Activated CD8-positive, alpha-beta memory T cell treated with anti-CD3 and anti-CD28 coated beads, Interleukin-2, amount 10 ng/mL, durations not matched to agents 7 days and 5 days (primary cell): ENCODE measurements at places on chromosomes 5 and 9. TPM values are rescaled to one million over a fixed set of nuclear protein-coding genes. Genes with fewer than 3 reads are reported as not detected.

Gene SLC38A9
- 21.9 TPM for total RNA-seq

DNA sequence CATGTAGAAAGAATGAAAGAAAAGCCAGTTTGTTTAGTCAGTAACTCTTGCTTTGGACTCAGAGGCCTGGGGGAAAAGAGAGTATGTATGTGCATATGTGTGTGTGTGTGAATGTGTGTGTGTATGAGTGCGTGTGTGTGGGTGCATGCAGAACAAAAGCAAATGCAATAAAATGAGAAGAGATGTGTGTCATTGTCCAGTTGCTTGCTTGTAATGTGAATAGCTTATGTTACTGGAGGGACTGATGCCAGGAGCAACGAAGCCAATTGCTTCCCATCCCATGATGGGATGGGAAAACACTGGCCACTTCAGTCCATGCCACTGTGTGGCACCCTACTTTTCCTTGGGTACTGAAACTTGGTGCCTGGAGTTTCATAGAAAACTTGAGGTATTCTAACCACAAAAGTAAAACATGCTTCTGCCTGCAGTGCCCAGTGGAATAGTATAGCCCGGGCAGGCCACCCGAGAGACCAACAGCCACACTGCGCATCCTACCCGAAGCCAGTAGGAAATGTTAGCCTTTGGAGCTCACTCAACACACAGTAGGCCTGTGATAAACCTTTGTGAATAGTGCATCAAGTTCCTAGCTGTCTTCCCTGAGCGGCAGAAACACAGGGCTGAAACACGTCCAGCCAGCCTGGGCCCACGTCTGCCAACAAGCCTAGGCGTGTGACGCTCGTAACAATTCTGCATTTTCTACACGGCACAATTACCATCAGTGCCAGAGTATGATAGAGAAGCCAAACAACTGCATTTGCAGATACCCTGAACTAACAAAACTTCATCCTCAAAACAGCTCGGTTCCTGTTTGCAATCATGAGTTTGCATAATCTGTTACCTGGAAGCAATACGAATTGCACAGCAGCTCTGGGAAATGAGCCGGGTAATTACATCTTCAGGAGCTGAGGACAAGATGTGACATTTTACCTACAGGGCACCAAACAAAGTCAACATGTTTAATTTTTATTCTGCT lies 198.1 kb downstream of the SYK start:
- no peak for DNase-seq

GRCh38 chr5:95794070-95794516 lies 28.4 kb downstream of the GLRX start:
- DNase-seq, result no peak

Gene FGF10
- total RNA-seq, result not detected

GRCh38 chr5:138389332-138389731 lies 36.8 kb downstream of the KDM3B start:
- DNase-seq, result no peak

GRCh38 chr5:123090661-123091297 lies 1.7 kb downstream of the PRDM6 start:
- DNase-seq, result no peak

- no peak for DNase-seq
Measured at GRCh38 chr5:135322271-135322670, 76.8 kb downstream of the MACROH2A1 start.

Gene ADRB2
- total RNA-seq, result 1.7 TPM

Gene LECT2
- not detected for total RNA-seq

- peak; percentile 88 for DNase-seq
Measured at GRCh38 chr9:115013998-115014397, 83.6 kb upstream of the TNFSF8 start.

Gene NOP16
- 44.8 TPM for total RNA-seq

DNA sequence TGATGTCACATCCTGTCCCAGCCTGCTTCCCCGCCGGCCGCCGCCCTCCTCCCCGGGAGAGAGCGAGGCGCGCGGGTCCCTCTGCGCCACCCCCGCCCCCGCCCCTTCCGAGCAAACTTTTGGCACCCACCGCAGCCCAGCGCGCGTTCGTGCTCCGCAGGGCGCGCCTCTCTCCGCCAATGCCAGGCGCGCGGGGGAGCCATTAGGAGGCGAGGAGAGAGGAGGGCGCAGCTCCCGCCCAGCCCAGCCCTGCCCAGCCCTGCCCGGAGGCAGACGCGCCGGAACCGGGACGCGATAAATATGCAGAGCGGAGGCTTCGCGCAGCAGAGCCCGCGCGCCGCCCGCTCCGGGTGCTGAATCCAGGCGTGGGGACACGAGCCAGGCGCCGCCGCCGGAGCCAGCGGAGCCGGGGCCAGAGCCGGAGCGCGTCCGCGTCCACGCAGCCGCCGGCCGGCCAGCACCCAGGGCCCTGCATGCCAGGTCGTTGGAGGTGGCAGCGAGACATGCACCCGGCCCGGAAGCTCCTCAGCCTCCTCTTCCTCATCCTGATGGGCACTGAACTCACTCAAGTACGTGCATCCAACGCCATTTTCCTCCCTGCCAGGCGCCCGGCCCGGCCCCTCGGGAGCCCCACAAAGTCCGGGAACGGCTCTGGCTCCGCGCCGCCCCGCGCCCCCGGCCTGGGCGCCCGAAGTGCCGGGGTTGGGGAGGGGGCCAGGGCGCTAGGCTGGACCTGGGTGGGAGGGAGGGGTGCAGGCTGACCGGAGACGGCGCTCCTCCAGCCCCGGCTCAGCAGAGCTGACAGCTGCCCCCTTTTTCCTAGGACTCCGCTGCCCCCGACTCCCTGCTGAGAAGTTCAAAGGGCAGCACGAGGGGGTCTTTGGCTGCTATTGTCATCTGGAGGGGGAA lies 12.0 kb upstream of the OLFM1 start:
- no peak for DNase-seq

- no peak for DNase-seq
Measured at GRCh38 chr9:91756510-91756780, 193.6 kb downstream of the ROR2 start.

DNA sequence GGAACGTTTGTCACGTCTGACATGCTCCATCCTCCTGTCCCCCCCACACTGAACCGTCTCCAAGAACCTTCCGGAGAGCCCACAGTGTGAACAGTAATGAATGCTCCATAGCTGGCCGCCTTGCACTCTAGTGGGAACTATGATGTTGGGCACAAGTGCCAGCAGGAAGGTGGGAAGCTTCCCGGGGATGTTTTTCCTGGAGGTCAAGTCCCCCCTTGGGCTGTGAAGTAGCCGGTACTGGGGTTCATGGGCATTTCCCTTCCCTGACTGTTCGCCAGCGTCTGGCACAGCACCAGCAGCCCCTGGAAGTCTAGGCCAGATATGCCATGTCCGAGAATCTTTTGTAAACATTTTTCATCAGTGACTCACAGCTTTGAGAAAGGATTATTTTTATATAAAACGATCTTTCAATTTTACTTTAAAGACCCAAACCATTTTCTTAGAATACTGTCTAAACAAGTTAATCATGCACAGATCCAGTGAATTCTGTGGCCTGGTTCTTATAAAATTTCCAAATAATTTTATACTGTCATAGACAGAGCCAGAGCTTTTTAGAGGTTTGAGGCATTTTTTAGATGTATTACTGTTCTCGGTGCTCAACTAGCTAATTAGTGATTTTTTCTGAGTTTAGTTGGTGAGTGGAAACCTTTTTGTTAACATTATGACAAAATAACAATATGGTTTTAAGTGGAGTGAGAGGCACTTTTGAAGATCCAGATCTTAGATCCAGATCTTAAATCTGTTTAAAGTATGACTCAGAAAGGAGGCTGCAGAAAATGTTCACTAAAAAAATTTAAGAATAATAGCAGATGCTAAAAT lies 11.6 kb downstream of the ABL1 start:
- DNase-seq, result no peak

Gene OR1Q1
- total RNA-seq, result 0.40 TPM

Gene SLC25A2
- 1.1 TPM for total RNA-seq

Gene DDX4
- total RNA-seq, result 0.12 TPM

DNA sequence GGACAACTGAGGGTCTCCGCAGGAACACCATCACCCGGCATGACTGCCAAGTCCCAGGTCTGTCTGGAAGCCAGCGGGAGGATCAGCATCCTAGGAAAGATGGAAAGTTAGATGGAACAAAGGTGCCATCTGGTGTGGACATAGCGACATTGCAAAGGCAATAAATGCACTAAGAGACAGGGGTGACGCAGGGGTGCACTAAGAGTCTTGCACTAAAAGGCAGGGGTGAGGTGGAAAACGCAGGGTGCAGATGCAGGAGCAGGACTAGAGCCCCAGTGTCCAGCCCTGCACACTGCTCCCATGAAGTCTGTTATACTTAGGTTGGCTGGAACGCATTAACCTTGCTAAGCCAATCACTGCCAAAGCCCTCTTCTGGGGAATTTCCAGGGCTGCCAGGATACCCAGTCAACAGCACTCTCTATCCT lies 15.5 kb downstream of the ATOX1 start:
- no peak for DNase-seq

DNA sequence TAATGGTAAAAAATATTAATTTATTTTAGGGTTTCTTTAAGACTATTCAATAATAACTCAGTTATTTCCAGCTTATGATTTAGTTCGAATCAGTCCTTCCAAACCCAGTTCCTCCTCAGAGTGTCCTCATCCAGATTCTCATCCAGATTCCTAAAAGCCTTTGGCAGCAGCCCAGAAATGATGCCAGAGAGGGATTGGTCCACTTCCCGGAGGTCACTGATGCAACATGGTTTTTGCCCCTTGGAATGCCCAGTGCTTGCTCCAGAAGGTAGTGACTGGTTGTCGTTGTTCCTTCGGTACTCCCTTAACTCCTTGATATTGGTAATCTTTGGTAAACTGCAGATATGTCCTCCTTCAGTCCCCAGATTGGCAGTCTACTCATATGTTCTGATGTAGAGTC lies 493.1 kb upstream of the DMAC1 start:
- no peak for DNase-seq
